Esophagus squamous epithelium (tissue), 5 donors: ENCODE measurements at places on chromosomes 5 and 9.

GRCh38 chr5:80372780-80373179, 35.1 kb upstream of the ZFYVE16 start:
- no peak for DNase-seq

GRCh38 chr5:149310947-149311658, 34.2 kb upstream of the GRPEL2 start:
- no peak for DNase-seq

DNA sequence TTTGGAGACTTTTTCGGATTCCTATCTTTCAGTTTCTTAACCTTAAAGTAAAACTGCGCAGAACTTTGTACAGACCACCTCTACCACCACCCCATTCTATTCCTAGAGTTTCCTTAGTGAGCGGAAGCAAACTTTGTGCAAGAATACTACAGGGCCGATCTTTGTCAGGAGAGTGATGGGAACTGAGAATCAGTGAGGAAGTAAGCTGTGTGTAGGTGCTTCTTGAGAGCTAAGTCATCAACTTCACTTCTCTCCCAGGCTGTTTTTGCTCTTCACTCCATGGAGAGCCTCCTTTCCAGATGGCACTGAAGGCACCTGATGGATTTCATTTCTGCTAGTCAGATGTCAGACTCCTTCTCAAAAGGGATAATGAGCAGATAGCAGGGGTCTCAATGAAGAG, 127.3 kb downstream of the SPATA31D1 start:
- no peak for DNase-seq

DNA sequence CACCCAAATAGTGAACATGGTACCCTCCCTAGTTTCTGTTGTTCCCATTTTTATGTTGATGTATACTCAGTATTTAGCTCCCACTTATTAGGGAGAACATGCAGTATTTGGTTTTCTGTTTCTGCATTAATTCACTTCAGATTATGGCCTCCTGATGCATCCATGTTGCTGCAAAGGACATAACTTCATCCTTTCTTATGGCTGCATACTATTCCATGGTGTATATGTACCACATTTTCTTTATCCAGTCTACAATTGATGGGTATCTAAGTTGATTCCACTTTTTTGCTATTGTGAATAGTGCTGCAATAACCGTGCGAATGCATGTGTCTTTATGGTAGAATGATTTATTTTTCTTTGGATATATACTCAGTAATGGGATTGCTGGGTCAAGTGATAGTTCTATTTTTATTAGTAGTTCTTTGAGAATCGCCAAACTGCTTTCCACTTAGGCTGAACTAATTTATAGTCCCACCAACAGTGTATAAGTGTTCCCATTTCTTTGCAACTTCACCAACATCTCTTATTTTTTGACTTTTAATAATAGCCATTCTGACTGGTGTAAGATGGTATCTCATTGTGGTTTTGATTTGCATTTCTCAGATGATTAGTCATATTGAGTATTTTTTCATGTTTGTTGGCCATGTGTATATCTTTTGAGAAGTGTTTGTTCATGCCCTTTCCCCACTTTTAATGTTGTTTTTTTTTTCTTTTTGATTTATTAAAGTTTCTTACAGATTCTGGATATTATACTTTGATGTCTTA, 79.6 kb downstream of the SMIM15 start:
- DNase-seq, result no peak

- DNase-seq, result no peak
These were observed 107.5 kb downstream of the NDFIP1 start for GRCh38 chr5:142215915-142216681.

GRCh38 chr9:8724284-8725018, 924.9 kb upstream of the DMAC1 start:
- no peak for DNase-seq

DNA sequence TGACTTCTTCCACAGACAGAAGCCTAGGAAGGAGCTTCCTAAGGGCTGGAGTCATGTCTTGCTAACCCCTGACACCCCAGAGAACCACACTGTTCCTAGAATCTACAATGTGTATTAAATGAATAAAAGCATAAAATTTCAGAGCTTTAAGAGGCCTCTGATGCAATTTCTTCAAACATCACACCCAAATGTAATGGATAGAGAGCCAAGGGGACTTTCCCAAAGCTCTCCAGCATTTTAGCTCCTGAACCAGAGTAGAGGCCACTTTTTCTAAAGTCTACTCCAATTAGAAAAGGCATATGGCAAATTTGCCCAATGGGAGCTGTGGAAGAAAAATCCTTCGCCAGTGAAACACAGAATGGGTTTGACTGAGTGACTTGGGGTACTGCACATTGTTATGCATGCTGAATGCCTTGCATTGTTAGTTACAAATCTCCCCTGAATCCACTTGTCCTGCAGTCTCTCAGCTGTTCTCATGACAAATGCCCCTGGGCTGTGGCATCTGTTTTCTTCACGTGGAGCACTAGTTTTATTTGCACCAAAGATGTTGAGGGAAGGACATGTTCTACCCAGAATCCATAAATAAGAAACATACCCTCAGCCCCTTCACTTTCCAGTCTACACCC, 334.0 kb downstream of the ASTN2 start:
- no peak for DNase-seq

DNA sequence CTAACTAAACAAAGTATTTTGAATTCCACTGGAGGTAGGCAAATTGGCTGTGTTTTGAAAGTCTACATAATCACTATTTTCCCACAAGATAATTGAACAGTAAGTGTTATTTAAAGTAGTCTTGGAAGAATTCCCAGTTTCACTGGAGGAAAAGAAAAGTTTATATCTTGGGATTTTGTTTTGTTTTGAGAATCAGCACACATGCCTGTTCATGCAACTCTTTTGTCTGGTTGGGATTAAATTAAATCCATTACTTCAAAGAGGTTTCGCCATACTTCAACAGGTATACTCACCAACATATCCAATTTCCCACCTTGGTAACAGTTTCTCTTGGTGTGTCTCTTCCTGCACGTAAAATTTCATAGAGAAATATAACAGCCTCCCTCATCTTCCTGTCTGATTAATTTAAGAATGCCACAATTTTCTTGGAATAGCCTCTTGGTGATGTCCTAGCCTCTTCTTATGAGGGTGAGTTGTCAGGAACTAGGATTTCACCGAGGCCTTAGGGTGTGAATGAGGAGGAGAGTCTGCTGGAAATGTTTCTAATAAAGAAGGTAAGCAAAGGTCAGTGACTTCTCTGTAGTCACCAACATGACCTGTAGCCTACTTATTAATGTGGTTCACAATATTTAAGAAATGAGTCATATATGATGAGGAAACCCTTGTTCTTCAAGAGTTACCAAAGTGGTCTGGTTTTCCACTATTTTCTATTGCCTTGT, 48.1 kb downstream of the ITGA2 start:
- no peak for DNase-seq

DNA sequence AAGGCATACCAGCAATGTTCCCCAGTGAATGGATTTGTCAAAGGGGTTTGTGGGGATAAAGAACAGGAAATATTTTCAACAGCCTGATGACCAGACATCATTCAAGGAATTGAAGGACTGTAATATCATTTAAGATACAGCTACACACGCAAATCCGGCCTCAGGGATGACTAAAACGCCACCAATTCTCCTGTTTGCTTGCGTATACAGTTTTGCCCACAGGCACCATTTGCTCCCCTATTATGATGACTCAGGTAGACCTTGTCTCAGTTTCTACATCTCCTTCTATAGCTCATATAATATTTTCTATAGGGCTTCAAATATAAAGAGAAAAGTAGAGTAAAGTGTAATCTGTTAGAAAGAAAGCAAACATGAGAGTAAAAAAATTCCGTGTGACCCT, 29.7 kb upstream of the ITGA1 start:
- DNase-seq, result no peak

GRCh38 chr5:77418601-77419581, 73.2 kb downstream of the WDR41 start:
- DNase-seq, result no peak

- no peak for DNase-seq
These were observed 75.4 kb upstream of the SELENOP start for GRCh38 chr5:42887097-42887496.

DNA sequence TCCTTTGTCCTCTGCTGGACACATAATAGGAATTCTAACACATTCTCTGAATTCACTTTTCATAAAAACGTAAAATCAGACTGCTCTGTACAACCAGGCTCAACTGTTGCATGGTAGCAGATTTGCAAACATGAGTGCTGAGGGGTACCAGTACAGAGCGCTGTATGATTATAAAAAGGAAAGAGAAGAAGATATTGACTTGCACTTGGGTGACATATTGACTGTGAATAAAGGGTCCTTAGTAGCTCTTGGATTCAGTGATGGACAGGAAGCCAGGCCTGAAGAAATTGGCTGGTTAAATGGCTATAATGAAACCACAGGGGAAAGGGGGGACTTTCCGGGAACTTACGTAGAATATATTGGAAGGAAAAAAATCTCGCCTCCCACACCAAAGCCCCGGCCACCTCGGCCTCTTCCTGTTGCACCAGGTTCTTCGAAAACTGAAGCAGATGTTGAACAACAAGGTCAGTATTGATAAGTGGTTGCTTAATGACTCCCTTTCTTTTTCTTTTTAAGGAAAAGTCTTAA, 11.1 kb downstream of the PIK3R1 start:
- no peak for DNase-seq

DNA sequence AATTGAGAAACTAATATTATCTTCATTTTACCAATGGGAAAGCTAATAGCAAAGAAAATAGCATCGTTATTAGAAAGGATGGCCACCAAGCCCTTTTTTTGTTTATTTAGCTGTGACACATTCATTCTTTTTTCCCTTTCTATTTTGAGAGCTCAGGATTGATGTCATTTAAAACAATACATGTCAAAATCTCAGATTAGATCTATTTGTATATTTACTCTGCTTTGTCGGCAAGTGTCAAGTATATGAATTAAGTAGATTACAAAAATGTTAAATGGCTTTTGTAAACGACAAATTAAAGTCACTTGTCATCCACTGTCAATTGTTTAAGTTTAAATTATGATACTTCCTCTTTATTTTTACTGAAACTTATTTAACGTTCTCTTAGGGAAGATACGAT, 118.9 kb downstream of the PAM start:
- DNase-seq, result no peak

- no peak for DNase-seq
These were observed 30.3 kb upstream of the GRXCR2 start for GRCh38 chr5:145903113-145903512.

DNA sequence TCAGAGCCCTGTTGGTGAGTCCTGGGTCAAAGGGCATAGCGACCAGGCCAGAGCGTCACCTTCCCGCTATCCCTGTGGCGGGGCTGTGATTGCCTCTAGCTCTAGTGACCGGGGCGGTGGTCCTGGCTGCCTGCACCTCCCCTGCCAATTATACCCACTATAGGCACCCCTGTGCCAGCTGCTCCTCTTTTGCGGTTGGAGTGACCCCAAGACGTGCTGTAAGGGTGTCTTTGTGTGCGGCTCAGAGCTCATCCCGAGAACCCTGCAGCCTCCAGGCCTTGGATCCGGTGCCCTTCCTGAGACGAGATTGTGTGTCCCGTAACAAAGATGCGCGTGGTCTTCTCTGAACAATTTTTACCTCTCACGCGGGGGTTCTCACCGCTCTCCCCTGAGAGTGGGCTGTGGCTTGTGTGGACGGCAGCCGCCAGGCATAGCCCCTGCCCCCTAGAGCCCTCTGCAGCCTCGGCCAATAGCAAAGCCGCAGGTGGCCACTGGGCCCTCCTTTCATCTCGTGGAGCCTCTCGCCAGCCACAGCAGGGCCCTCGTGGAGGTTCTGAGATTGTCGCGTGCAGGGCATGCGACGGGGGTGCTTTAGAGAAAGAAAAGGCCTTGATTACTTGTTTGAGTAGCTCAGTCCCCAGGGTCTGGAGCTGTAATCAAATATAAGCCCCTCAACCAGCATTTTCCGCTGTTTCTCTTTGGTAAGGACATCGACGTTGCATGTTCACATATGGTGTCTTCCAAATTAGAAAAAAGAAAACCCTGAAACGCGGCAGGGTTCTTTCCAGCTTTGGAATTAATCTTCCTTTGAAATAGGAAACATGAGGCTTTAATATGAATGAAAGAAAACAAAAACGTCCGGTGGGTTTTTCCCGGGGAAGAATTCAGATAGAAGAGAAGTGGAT, 10.7 kb downstream of the NKD2 start:
- DNase-seq, result no peak

- no peak for DNase-seq
These were observed 486.1 kb upstream of the CDH9 start for GRCh38 chr5:27524515-27524914.

GRCh38 chr5:146626936-146627335, 110.9 kb upstream of the GPR151 start:
- DNase-seq, result no peak

GRCh38 chr5:170393958-170394357, 4.8 kb upstream of the KCNMB1 start:
- DNase-seq, result no peak

DNA sequence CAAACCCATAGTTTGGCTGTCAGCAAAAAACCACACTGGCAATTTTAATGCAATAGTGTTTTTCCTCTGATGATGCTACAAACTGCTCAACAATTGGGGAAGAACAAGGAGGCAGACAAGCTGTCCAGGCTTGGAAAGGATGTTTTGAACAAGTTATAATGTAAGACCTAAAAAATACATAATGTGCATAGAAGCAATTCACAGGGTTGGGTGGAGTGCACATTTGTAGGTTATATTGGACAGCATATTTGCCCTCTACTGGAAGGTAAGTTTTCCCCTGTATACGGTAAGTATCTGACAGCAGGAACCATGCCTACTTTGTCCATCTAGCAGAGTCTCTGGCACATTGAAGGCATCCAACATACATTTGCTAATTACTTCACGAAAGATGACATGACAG, 114.3 kb upstream of the PUM3 start:
- DNase-seq, result no peak

DNA sequence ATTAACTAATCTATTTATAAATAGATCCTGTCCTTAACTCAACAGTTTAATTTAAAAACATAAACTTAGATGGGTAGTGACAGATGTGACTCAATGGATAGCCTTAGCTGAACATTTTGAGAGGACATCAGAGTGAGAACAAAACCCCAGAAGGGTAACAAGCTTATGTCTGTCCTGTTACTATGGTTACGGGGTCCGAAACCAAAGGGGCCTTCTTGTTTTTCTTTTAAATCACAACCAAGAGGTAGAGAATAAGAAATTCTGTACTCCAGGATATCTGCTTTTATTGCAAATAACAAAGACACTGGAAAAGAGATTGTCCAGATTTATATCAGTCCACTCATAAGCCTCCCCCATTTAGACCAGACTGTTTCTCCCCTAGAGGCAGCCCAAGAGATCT, 612.1 kb downstream of the MTRR start:
- DNase-seq, result no peak

GRCh38 chr9:136996361-136997292, at the start of gene CLIC3:
TSS of gene CLIC3 (minus strand) at chr9:136996568. CDS start at chr9:136996543, 25 bp downstream.
- DNase-seq, result no peak

GRCh38 chr5:58929726-58930125, 346.9 kb downstream of the RAB3C start:
- DNase-seq, result no peak

DNA sequence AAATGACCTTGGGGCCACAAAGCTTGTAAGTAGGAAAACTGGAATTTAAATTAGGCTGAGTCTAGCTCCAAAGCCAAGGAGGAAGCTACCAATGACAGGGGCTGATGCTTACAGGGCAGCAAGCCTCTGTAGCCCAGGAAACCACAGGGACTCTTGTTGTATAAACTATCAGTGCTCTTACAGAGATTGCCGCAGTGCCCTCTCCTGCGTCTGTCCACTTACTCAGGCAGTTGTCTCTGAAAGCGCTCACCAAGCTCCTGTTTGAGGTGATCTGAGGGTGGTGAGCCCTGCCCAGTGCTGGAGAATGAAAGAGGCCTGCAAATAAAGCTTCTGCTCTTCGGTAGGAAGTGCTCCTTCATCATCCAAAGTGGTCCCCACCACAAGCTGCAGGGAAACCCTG, 498.8 kb downstream of the ARHGEF28 start:
- no peak for DNase-seq
